ENCODE measurements at places on chromosomes 7 and 10.

- DNase-seq: no peak
Measured at GRCh38 chr10:101894742-101895141, 51.1 kb upstream of the KCNIP2 start.

GRCh38 chr10:94066411-94066810 lies 72.7 kb downstream of the PLCE1 start:
- DNase-seq: no peak

DNA sequence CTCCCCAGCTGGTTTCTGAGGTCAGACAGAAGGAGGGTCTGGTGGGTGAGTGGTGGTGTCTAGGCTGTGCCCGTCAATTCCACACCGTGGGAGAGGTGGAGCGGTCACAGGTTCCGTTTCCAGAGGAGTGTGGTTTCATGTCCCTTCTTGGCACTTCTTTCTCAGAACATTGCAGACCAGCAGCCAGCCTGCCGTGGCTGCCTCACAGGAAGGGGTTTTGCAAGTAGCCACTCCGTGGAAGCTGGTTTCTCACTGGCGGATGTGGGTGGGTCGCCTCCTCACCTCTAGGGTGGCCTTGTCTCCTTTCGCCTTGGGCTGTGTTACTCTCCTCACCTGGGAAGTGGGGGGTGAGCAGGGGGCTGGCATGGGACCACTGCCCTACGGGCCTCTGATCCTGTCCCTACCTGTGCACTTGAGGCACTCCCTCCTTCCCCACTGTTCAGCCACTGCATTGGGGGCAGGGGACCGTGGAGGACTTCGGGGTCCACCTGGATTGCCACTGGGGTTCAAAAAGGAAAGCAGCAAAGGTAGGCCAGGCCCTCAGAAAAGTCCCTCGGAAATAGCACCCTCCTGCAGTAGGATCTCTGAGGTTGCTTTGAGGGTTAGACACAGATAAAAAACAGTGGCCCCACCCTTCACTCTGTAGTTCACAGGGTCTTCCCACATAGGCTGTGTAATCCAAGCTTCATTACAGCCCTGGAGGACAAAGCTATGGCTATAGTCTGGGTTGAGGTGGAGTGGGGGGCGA lies 33.9 kb downstream of the TSPAN14 start:
- DNase-seq: peak; percentile 74

DNA sequence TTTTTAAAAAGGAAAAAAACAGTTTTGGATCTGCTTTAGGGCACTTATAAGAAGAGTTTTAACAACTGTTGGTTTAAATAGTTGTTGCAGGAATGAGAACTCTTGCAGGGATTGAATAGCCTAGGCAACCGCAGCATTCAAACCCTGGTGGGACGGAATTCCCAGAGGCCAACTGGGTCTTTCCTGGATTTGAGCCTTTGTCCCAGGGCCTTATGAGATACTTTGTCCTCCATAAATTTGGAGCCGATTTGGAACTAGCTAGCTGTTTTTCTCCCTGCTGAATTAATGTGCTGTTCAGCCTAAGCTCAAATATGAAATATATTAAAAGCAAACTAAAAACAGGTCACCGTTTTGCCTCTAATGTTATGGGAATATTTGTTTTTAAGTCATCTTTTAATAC lies 109.6 kb downstream of the LRMDA start:
- no peak for DNase-seq

GRCh38 chr10:1661859-1662437 lies 75.4 kb downstream of the ADARB2 start:
- DNase-seq: no peak

GRCh38 chr10:770975-771374 lies 81.5 kb upstream of the DIP2C start:
- DNase-seq: no peak

GRCh38 chr10:119041326-119041725 lies 11.8 kb downstream of the NANOS1 start:
- DNase-seq: no peak

- DNase-seq: no peak
Measured at GRCh38 chr7:65746398-65746669, 126.5 kb upstream of the VKORC1L1 start.

- no peak for DNase-seq
Measured at GRCh38 chr10:53997953-53998352, 803.1 kb downstream of the PCDH15 start.

GRCh38 chr7:90761584-90761983 lies 165.5 kb downstream of the CDK14 start:
- no peak for DNase-seq

DNA sequence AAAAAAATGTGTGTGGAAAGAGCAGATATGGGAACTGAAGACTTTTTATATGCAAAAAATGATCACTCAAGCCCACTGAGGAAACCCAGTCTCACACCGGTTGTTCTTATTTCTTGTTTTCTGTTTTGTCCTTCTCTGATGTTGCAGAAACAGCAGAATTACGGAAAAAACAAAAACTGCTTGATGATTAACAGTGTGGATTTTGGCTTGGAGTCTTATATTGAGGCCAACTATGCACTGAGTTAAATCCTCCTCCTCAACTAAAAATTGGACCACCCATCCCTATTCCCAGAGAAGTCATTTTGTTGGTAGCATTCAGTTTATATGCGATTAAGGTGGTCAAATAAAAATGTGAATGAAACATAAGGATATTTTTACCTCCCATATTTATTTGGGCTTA lies 246.1 kb downstream of the LRMDA start:
- no peak for DNase-seq

DNA sequence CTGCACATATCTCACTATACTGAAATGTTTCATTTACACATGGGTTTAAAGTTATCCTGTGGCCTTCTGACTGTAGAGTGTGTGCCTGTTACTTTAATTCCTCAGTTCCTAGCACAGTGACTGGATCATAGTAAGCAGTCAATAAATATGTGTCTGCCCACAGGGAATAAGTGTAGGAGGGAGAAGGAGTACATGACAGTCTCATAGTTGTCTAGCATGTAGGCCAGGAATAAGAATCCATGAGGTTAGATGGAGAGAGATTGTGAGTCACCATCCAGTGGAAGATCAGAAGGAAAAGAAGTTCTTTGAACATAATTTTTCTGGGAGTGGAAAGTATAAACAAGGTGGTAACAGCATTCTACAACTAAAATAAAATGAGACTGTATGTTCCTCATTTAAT lies 36.6 kb upstream of the SEMA3A start:
- DNase-seq: no peak

DNA sequence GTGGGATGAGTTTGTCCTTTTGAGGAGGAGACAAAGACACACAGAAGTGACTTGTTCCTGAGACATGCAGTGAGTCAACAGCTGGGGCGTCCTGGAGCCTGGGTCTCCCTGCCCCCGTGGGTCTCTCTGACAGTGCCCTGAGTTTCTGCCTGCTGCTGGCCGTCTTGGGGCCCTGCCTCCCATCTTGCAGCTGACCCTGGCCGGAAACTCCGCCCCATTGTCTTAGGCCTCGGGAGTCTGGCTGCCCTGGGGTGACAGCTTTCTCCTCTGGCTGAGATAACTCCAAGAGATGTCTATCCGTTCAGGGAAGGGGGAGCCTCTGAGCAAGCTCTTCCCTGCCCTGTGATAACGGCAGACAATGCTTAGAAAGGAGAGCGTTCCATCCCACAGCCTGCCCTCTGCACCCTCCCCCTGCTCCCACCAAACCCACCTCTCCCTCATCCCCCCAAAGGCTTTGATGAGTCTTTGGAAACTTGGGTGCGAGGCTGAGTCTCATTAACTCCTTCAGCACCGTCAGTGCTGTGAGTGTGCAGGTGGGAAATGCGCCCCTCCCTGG lies 69.5 kb upstream of the PODXL start:
- DNase-seq: no peak

GRCh38 chr10:69929575-69929974 lies 123.1 kb upstream of the MACROH2A2 start:
- no peak for DNase-seq

Data from CD4-positive, alpha-beta T cell treated with Interleukin-4 for 4 hours (primary cell).